ENCODE measurements at places on chromosomes 12 and 14.

- no peak for DNase-seq
These were observed 85.9 kb downstream of the PAX9 start for GRCh38 chr14:36747411-36748184.

GRCh38 chr12:105805730-105806399, 332.9 kb downstream of the NUAK1 start:
- no peak for DNase-seq

- DNase-seq = no peak
These were observed 22.8 kb downstream of the ZFP36L1 start for GRCh38 chr14:68770051-68770450.

- DNase-seq = no peak
These were observed 96.2 kb downstream of the BTG1 start for GRCh38 chr12:92049403-92049802.
